ENCODE measurements at places on chromosomes 7 and 10.

GRCh38 chr10:59905731-59906416 lies 482 bp downstream of the CCDC6 start:
- no peak for DNase-seq

GRCh38 chr10:20302033-20302432 lies 485.8 kb downstream of the PLXDC2 start:
- DNase-seq: no peak

- no peak for DNase-seq
Observed at GRCh38 chr10:103514244-103514643, 20.7 kb downstream of the NEURL1 start.

DNA sequence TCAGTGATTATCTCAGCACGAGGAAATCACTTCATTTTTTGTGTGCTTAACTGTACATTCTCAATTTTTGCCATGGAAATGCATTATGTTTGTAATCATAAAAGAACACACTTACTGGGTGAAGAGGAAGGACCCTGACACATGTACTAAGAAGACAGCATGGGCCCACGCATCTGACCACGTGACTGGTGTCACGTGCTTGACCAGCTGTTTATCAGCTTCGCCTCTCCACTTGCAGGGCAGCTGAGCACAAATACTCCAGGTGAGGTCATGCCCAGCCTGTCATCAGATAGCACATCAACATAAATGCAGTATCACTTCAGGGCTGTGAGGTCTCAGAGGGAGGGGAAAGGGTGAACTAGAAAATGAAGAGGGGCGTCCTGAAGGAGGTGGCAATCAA lies 179.8 kb downstream of the EBF3 start:
- no peak for DNase-seq

DNA sequence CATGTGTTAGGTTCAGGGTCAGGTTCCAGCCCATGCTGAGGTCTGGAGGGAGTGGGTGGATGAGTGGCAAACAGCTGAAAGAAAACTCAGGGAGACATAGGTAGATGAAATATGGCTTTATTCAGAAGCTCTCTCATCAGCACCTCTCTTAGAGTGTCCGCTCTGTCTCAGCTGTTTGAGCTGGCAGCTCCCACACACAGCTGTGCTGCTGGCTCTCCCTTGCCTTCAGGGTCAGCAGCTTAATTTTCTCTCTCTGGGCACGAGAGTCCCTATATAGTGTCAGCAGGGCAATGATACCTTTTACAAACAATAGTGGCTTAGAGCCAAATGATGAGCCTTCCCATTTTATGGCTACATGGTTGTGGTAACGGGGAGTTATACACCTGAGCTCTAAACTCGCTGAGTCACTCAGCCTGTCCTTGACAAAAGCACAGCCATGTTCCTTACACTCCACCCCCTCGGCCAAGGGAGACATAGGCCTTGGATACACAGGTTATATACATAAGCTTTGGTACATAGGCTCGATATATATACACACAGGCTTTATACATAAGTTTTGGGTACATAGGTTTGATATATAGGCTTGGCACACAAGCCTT lies 10.4 kb downstream of the RNF133 start:
- no peak for DNase-seq

DNA sequence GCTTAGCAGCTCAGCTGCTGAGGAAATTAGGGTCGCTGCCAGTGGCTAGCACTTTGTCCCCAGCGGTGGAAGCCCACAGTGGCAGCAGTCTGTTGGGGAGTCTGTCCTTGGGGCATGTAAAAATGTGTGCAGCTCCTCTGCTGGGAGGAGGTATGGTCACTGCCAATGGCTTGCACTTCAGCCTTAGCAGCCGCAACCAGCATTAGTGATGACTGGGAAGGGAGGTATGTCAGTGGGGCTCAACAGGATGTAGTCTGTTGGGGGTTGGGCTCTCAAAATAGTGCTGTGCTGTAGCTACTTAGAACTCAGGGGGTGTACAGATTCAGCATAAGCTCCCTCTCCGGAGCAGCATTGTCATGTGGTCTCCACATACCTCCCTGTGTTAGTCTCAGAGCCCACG lies 189.9 kb downstream of the ZEB1 start:
- no peak for DNase-seq

- DNase-seq: no peak
Observed at GRCh38 chr7:131591687-131592319, 35.4 kb upstream of the PODXL start.

GRCh38 chr10:102313221-102313896 lies 68.0 kb downstream of the GBF1 start:
- DNase-seq: no peak

DNA sequence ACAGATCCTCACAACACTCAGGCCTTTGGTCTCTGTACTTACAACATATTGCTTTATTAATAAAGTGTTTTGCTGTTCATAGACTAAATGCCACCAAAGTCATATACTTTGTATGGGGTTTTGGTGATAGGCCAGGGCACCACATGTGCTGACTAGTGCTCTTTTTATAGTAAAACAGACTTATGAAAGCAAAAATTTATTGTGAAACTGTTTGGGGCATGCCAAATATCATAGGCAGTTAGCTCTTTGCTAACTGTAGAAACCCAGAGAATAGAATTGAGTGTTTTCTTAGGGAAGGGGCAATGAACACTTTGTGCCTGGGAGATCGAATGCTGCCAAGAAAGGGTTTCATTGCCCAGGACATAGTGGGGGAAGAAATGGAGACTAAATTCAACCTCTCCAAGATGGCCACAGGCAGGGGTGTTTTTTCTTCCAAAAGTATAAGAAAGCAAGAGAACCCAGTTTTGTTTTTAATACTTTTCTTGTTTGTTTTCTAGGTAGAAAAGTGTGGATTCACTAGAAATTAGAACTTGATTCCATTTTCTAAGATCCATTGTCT lies 142.7 kb downstream of the TRIL start:
- no peak for DNase-seq

DNA sequence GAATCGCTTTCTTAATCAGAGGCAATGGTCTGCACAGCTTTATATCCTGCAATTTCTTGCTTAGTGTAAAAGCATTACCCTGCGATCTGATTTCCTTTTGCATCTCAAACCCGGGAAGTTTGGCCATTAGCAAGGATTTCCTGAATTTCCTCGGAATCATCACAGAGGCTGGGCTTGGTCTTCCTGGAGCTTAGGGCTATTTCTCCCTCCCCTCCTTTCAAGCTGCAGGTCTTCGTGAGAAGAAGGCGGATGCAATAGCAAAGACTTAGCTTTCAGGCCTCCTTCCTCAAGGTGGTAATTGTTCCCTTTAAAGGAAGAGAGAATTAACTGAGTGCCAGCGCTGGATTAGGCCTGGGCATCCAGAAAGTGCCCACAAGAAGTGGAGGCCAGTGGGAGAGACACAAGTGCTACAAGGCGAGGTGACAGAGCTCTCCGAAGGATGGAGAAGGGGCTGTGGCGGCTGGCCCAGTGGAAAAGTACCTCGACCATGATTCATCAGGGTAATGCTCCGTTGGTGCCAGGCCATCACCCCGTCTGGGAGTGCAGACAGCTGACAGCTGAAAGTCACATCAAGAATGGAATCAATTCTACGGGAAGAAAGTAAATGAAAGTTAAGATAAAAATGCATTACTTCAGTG lies 4.0 kb upstream of the ARMS2 start:
- no peak for DNase-seq
